CD4-positive, alpha-beta T cell (primary cell): ENCODE measurements at places on chromosomes 5 and 9.

DNA sequence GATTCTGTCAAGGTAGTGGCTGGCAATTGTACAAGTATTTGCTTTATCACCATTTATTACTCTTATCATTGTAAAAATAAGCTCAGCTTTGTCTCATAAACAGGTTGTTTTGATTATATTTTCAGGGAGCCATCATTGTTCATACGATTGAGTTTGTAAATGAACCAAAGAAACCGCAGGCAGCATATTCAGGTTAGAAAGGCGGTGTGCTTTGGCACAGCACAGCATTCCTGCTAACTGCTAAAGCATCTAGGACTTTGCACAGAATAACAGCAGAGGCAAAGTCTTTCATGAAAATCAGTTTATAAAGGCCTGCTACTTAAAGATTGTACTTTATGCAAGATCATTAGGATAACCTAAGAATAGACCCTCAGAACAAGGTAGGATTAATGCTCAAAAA, 281.5 kb upstream of the SLC24A2 start:
- no peaks in the 10 kb centered on the region for H3K27me3 ChIP-seq
- no peak overlapping the region for H3K4me3 ChIP-seq
- DNase-seq = no peak
- no peaks in the 10 kb centered on the region for H3K36me3 ChIP-seq
- no peaks in the 10 kb centered on the region for H3K4me1 ChIP-seq

DNA sequence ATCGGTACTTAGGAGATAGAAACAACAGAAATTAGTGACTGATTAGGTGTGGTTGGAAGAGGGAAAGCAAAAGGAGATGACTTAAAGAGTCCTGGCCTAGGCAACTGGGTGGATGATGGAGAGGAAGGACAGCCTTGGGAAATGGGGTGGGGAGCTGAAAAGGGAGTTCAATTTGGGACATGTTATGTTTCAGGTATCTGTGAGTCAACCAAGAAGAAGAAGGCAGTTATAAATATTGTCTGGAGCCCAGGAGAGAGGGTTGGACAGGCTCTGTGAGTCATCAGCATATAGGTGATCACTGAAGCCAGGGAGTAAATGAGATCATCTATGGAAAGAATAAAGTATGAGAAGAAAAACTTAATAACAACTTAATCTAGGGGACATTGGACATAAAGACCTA, 357.7 kb downstream of the NPR3 start:
- no peak for DNase-seq
- no peaks in the 10 kb centered on the region for H3K36me3 ChIP-seq
- no peaks in the 10 kb centered on the region for H3K27me3 ChIP-seq
- no peak overlapping the region for H3K27ac ChIP-seq

DNA sequence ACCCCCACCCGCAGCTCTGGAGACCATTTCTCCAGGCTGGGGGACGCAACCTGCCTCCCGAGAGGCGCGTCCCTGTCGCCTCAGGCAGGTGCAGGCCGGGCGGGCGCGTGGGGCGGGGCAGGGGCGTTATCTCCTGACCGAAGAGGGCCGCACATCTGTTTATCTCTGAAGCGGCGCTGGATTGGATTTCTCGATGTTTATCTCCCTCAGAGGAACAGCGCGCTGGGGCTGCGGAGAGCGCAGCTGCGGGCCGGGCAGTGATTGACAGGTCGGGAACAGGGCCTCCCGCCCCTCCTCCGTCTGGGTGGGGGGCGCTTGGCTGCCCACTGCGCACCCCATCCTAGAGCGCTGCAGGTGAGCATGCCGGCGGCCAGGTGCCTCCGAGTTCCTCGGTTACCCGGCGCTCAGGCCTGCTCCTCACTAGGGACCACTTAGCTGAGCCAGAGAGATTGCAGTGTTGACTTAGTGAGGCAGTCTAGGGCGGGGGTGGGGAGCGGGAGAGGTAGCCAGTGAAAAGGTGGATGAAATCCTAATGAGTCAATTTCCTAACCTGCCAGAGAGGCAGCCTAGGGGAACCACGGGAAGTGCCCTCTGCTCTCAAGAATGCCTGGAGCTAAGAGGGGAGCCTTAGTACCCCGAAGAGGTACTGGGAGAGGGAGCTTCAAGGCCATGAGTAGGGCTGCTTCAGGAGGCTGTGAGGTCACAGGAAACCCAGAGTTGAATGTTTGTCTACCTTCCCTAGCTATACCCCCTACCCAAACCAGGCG, 39.6 kb upstream of the TIFAB start:
- H3K27me3 ChIP-seq = peaks cover 58% of the 10 kb centered on the region
- H3K27ac ChIP-seq = no peak overlapping the region
- no peak overlapping the region for H3K4me3 ChIP-seq
- DNase-seq = no peak
- H3K36me3 ChIP-seq = no peaks in the 10 kb centered on the region

DNA sequence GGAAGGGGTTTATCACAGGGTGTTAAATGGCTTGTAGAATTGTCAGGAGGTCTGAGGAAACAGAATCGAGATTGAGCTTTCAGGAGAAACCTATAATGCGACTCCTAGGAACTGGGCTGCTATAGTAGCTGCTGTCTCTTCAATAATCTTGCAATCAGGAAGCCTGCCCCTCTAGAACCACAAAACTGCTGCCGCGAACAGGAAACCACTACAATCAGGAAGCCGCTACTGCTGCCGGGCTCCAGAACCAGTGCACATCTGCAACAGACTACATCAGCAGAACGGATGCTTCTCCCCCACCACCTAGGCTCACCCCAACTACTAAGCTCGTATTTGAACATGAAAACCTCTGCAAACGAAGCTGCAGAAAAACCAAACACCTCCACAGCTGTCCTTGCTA, 31.6 kb downstream of the TNFSF8 start:
- no peak overlapping the region for H3K4me3 ChIP-seq
- H3K27ac ChIP-seq = no peak overlapping the region
- DNase-seq = peak; percentile 73
- peaks cover 87% of the 10 kb centered on the region for H3K4me1 ChIP-seq

DNA sequence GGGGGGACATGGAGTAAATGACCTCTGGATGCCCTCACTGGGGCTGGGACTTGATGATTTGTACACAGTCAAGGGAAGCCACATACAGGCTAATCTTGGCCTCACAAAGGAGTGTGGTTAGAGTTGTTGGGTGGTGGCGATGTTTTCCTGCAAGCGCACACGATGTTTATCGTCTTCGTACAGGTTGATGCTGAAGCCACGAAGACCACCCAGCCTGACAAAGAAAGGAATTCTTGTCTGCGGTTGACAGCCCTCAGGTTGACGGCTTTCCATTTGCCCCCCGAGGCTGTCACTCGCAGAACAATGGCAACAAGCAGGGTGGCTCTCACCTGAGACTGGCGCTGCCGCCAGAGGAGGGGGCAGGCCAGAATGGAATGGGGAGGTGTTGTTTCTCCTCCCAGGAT, 14.1 kb upstream of the XPA start:
- no peak overlapping the region for H3K4me3 ChIP-seq
- H3K4me1 ChIP-seq = peaks cover 22% of the 10 kb centered on the region
- H3K27me3 ChIP-seq = peaks cover 5% of the 10 kb centered on the region
- no peak for DNase-seq
- H3K36me3 ChIP-seq = no peaks in the 10 kb centered on the region

- H3K4me1 ChIP-seq = no peaks in the 10 kb centered on the region
- no peak overlapping the region for H3K4me3 ChIP-seq
- H3K27ac ChIP-seq = no peak overlapping the region
- no peaks in the 10 kb centered on the region for H3K27me3 ChIP-seq
Observed at GRCh38 chr5:9207817-9208418, 338.0 kb downstream of the SEMA5A start.
